ENCODE measurements at places on chromosomes 4 and X.
A peak's percentile ranks its signal among the peaks of the same experiment; 100 is the strongest.

GRCh38 chr4:78693777-78694456 is 82.2 kb upstream of the BMP2K start:
- DNase-seq, result no peak

- DNase-seq, result no peak
Measured at GRCh38 chr4:71415491-71415890, 76.7 kb downstream of the SLC4A4 start.

GRCh38 chr4:74975848-74976824 is 43.2 kb downstream of the PARM1 start:
- DNase-seq, result no peak

- DNase-seq, result no peak
Measured at GRCh38 chrX:136865270-136866158, 15.0 kb downstream of the RBMX start.

DNA sequence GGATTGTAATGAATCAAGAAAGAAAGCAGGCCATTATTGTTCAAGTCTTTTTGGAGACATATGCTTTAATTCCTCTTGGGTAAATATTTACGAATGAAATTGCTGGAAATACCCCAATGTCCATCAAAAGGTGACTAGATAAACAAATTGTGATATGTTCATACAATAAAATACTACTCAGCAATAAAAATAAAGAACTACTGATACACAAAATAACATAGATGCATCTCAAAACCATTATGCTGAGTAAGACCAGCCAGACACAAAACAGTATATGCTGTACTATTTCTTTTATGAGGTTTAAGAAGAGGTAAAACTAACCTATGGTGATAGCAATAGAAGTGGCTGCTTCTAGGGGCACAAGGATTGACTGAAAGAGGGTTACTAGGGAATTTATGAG is 28.8 kb upstream of the JADE1 start:
- DNase-seq, result no peak

GRCh38 chr4:8136972-8137710 is 21.5 kb downstream of the ABLIM2 start:
- DNase-seq, result no peak

DNA sequence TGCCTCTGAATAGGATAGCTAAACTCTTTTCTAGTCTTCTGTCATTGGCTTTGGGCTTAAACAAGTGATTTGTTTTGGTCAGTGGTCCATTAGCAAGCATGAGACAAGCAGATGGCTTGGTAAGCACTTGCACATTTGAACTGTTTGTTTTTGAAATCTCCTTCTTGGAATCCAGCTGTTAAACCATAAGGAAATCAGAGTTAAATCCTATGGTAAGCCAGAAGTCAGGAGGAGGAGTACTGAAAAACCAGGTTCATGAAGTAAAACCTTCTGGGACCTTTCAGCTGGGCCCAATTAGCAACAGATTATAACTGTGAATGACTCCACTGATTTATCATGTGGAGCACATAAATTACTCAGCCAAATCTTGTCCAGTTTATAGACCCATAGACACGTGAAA is 1042.5 kb upstream of the PABPC4L start:
- no peak for DNase-seq

DNA sequence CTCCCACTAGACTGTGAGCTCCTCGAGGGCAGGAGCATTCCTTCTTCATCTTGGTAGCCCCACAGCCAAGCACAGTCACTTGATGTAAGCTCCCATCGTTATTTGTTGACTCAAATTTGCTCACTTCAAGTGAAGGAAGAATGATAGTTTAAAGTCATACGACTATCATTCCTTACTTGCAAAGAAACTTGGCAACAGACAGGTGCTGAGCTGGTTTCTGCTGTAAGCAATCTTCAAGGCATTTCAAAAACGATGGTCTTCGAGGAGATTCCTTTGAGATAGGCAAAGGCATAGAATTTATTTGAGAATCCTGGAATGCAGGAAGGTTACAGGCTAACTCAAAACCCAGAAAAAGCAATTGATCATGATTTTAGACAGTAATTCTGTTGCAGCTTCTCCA is 64.8 kb downstream of the QDPR start:
- no peak for DNase-seq

DNA sequence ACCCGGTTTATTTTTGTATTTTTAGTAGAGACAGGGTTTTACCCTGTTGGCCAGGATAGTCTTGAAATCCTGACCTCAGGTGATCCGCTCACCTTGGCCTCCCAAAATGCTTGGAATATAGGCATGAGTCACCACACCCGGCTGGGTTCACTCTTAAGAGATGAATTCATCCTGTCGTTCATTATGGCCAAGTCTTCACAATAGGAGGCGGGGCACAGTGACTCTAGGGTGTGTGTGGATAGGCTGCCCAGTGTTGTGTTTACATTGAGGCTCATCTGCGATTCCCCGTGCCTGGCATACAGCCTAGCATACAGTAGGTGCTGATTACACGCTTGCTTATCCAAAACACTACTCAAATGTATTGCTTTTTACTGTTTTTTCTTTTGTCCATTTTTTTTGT is 41.3 kb upstream of the IGFBP7 start:
- DNase-seq, result no peak

DNA sequence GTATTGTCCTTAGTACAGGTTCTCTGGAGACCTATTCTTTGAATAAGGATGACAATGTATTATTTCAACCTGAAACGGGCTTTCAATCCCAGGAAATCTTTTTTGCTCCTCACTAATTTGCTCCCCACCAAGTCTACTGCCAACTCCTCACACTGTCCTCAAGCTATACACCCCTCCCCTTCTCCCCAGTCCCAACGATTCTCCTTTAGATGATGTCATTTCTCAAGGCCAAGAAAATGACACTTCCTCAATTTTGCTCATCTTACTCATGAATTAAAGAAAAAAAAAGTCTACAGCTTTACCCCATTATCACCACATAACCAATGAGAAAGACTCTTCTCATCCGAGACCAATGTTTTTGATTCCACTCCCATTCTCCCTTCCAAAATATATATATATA is 20.6 kb downstream of the AP1S2 start:
- no peak for DNase-seq

DNA sequence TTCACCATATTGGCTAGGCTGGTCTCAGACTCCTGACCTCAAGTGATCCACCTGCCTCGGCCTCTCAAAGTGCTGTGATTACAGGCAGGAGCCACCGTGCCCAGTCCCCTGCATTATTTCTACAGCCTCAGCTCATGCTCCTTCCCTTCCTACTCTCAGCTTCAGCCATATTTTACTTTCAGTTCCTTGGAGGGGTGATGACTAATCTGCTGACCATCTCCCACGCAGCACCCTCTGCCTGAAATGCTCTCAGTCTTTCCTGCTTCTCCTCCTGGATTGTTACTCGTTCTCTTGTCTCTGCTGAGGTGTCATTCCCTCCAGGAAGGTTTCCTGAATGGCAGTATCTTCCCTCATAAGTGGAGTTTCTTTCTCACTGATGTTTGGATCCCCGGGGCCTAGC is 63.3 kb downstream of the MOSPD2 start:
- no peak for DNase-seq

DNA sequence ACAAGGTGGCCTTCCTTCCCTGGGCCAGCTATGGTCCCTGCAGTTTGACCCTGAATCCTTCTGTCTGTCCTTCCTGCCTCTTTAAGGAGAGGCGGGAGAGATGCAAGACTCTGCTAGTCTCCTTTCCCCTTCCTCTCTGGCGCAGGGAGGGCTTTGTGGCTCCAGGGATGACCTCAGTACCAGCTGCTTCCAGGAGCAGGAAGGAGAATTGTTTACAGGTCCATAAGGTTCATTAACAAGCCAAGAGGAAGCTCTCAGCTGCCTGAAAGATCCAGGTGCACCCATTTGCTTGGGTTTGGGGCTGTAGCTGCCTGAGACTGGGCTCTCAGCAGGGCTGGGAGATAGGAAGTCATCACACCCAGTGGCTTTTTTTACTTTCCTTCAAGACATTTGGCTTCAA is 4.0 kb upstream of the FATE1 start:
- DNase-seq, result no peak

DNA sequence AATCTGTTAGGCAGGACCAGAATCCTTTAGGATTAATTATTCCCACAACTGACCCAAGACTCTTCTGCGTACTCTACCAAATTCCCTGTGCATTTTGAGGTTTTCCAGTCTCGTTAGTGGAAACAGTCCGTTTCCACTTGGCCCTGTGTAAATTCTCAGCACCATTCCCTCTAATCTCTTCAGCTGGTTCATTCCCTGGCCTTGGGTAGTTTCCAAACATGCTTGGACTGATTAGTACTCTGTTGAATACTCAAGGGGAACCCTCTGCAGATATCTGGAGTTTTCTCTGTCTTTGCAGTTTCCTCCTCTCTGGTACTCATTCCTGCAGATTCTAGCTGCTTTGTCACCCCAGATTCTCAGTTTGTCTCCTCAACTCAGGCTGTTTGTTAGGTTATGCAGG is 80.4 kb downstream of the ZFX start:
- no peak for DNase-seq

- no peak for DNase-seq
Measured at GRCh38 chrX:96889726-96890125, 6.0 kb downstream of the RPA4 start.

DNA sequence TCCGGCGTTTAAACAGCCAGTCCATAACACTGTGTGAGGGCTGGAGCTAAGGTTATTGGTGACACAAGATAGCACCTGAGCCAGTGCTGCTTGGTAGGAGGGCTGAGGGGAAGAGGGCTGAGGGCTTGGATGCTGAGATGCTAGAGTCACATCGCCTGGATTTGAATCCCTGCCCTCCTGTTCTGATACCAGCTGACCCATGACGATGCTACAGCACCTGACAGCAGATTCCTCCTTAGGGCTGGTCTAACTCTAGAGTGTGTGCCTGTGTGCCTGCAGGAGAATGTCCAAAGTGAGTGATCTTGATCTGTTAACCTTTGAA is 102.5 kb downstream of the PTTG2 start:
- DNase-seq, result no peak

GRCh38 chr4:165208741-165209388 is 1.5 kb downstream of the KLHL2 start:
- DNase-seq, result no peak

GRCh38 chr4:22483551-22483981 is 32.3 kb downstream of the ADGRA3 start:
- no peak for DNase-seq

- DNase-seq, result no peak
Measured at GRCh38 chrX:13864264-13864663, 47.4 kb upstream of the GPM6B start.

- no peak for DNase-seq
Measured at GRCh38 chr4:81453024-81453423, 18.7 kb downstream of the RASGEF1B start.

- no peak for DNase-seq
Measured at GRCh38 chr4:8747467-8748235, 124.0 kb downstream of the HMX1 start.

GRCh38 chrX:132090403-132091159 is 37.2 kb downstream of the FRMD7 start:
- DNase-seq, result no peak

DNA sequence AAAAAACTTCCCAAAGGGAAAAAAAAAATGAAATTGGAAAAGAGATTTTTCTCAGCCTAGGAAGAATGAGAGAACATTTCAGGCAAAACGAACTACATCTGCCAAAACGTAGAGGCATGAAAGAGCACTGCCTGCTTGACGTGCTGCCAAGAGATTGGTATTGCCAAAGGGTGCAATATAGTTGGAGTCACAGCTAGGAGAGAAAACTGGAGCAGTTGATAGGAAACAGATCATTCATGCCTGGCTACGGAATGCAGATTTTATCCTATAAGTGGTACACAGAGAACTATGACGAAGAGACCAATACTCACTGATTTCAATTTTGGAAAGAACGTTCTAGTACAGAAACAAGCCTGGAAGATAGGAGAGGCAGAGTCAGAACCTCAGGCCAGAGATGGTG is 68.4 kb upstream of the IQCM start:
- DNase-seq, result no peak

DNA sequence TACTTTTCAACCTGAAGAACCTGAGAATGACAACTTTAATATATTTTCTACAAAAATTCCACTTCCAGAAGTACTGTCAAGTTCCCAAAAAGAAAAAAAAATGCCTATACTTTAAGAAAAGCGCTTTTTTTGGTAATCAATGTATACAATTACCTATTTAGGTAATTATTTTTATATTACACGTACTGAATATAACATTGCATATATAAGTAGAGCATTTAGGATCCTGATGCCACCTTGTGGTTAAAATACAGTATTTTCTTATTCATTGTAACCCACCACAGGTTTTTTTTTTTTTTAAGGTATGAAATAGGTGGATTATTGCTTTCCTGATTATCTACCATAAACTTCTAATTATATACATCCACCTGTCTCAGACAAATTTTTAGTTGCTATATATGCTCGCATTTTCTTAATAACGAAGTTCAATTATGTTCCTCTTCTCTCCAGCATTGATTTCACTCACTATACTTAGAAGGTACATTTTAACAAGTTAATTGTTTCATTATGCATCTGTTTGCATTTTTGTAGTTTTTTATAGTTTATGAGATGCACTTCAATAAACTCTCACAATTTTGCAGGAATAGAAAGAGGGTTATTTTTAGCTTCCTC is 5.2 kb downstream of the MAP9 start:
- DNase-seq, result no peak

DNA sequence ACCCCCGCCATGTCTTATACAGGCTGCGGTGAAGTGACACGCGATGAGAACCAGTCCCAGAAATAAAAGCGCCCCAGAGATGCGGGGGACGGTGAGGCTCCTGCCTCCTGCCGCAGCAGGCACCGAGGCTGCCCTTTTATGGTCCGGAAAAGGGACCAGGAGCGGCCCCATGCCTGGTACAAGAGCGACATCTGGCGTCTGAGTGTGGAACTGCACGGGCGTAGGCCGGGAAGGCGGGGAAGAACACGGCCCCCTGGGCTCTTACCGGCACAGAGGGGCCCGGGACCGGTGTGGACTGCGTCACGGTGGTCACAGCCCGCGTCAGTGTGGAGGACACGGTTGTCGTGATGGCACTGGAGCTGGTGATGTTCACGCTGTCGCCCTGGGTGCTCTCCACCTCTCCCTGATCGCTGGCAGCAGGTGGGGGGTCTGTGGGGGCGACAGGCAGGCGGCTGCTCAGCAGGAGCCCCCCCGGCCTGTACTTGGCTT is 8.9 kb upstream of the RENBP start:
- DNase-seq, result peak; percentile 74

- no peak for DNase-seq
Measured at GRCh38 chr4:6613676-6614651, 26.5 kb upstream of the MRFAP1 start.

- DNase-seq, result no peak
Measured at GRCh38 chr4:158789853-158790252, 21.0 kb downstream of the FNIP2 start.

DNA sequence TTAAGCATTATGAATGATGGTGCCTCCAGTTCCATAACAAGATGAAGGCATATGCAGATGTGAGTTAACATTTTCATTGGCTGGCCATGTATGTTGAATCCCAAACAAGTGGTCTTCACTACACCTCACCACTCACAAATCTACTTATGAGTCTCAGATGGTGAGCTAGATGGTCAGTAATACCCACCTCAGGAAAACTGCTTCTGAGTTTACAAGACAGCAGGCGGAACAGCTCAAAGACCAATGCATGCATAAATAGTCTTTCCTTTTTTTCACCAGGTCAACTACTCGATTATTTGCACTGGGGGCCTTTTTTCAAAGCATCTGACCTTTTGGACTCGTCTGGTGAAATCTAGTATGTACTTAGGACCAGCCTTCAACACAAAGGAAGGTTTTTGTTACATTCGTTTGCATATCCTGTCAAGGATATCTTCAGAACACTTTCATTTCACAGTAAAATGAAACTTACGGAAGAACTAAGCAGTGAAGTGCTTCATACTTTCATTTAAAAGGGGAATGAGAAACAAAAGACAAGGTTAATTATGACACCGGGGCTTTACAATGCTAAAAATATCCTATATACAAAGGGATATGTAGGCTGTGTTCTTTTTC is 23.1 kb upstream of the TLR7 start:
- no peak for DNase-seq

- no peak for DNase-seq
Measured at GRCh38 chr4:7687796-7688195, 251.9 kb downstream of the AFAP1 start.

Measured in activated CD4-positive, alpha-beta T cell treated with anti-CD3 and anti-CD28 coated beads, Interleukin-2, amount 50 U/mL, for 1 hour (primary cell).